ENCODE measurements at places on chromosomes 12 and 14.

GRCh38 chr12:32005496-32006125 lies 46.4 kb downstream of the RESF1 start:
- DNase-seq, result no peak

DNA sequence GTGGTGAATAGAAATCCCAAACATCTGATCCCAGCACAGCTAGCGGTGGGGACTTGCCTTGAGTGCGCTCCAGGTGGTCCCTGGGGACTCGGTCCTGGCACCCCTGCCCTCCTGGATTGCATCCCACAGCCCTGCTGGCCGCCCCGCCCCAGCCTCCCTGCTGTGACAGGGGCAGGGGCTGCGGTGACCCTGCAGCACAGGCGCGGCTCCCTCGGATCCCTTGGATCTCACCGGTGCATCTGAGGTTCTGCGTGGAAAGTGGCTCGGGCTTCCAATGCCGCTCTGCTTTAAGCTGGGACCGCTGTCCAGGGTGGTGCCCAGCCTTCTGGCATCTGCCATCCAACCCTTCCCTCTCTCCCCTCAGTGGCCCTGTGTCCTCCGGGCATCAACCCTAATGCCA lies 16.0 kb downstream of the ANKRD9 start:
- no peak for DNase-seq

DNA sequence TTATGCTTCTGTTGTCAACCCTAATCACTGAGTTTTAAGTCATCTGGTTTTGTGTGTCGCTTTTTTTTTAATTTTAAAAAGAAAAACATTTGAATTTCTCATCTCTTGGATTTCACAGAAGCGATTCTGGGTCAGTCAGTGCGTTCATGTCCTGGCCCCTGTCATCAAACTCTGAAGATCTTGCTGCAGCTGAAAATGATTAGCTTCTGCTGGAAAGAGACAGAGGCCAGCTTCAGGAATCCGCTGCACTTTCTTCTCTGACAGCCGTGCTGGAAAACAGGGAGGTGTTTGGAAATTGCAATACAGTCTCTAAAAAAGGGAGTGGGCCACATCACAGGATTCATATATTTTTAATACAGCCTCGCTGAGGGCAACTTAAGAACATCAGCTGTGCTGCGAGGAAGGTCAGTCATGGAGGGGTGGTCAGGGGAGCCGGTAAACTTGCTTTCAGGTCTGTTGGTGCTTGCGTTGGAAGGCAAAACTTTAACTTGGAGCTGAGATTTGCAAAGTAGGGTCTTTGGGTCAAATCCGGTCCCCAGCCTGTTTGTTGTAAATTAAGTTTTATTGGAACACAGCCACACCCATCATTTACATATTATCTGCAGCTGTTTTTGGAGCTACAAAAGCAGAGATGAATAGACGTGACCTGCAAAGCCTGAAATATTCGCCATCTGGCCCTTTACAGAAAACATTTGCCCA lies 190.8 kb downstream of the AACS start:
- DNase-seq, result no peak

- DNase-seq, result no peak
Observed at GRCh38 chr14:63483315-63483714, 59.9 kb downstream of the PPP2R5E start.

DNA sequence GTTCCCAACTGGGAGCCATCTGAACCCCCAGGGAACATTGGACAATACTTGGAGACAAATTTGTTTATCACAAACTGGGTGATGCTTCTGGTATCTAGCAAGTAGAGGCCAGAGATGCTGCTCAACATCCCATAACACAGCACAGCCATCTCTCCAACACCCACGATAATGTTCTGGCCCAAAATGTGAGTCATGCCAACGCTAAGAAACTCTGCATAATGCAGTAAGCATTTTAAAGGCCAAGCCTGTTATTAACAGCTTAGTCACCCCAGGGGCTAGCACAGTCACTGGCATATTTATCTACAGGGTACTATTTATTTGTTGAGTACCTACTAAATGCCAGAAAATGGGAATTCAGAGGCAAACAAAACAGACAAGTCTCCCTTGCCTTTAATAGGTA lies 873.1 kb upstream of the TMEM132C start:
- no peak for DNase-seq

GRCh38 chr14:61256826-61257468 lies 24.2 kb downstream of the TMEM30B start:
- DNase-seq, result no peak

- DNase-seq, result no peak
Observed at GRCh38 chr12:27207615-27208413, 36.3 kb upstream of the STK38L start.

- no peak for DNase-seq
Observed at GRCh38 chr12:46181465-46181864, 87.4 kb downstream of the SLC38A1 start.

DNA sequence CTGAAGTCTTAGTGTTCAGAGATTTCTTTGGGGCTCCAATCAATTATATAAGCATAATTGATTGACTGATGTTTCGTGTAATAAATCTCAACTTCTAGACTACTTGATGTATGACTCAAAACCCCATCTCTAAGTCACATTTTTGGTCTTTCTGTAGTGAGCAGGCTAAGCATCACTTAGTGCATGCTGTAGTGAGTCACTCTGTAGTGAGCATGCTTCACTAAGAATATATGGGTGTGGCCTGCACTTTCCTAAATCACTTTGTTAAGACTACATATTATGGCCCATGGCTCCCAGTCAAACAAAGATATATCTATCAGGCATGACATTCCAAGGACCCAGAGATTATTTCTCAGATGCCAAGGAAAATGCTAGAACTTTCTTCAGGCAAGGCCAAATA lies 909.4 kb upstream of the LRFN5 start:
- DNase-seq, result no peak

DNA sequence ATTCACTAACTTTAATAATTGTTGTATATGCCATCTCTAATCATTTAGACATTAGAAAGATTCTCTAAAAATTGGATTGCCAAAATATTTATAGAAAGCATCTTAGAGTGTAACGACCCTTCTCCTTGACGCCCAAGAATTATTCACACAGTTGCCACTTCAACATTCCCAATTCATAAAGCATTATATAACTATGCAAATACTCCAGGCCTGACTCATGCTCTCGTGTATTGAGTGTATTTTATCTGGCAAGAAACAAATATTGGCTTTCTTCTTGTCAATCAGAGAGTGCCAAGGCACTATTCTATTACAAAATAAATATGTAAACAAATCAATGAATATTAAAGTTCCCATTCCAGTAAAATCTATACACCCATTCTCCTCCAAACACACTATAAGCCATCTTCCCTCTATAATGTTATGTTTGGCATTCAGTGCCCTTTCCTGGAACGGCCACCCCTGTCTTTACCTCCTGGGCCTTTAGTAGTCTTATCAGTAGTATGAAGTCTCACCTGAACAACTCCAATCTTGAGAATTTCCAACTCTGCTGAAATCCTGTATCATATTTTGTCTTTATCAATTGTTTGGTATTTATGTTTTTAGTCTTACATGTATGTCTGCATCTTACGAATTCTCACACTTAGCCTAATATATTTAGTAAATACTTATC lies 182.6 kb downstream of the PIK3C2G start:
- no peak for DNase-seq

- DNase-seq, result no peak
Observed at GRCh38 chr12:14975457-14975856, 2.6 kb downstream of the PDE6H start.

DNA sequence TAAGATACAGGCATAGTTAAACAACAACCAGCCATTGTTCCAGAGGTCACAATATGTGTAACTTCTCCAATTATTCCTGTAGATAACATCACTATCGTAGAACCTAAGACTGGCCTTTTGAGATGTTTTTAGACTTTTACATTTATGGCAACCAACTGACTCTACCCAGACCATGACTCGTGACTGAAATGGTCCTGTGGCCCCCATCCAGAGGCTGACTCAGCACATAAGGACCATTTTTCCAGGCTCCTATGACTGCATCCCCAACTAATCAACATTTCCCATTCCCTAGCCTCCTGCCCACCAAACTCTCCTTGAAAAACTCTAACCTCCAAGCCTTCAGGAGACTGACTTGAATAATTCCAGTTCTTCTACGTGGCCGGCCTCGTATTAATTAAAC lies 52.6 kb upstream of the NID2 start:
- no peak for DNase-seq

DNA sequence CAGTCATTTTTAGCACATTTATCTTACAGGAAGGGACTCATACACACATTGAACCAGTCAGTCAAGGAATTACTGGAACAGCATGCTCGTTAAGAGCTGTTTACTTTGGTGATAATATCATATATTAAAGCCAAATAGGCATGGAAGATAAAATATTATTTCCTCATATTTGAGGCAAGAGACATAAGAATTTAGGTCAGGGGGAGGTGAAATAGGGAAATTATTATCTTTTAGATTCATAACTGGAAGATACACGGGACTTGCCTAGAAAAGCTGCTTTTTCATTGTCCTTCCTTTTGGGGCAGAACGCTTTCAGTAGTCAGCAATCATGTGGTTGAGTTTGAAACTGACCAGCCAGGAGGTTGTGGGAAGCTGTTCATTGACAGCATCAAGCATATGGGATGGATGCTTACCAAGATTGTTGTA lies 72.5 kb downstream of the NTN4 start:
- DNase-seq, result no peak

DNA sequence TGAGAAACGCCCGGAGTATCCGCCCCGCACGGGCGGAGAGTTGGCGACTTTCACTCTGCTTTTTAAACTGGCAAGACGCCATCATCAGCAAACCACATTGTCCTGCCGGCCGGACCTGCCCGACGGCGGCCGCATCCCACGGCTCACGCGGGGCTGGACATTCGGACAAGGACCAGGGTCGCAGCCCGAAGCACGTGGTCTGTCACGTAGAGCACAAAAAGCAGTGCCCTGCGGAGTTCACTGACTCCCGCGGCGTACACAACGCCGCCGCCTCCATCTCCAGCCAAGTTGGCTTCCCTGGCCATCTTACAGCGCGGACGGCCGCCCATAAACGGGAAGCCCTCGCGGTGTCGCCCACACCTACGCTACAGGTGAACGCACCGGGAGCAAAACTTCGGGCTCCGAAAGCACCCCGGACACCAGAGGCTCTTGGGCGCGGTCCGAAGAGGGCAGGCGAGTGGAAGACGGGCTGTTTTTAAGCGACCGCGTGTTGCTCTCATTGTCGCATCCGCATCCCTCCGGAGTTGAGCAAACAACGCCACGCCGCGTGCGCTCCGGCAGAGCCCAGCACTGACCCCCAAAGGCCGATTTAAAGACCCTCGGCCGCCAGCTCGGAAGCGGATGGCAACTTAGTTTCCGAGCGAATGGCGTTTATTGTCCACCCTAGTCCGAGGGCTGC lies 966 bp downstream of the SINHCAF start:
- peak; percentile 75 for DNase-seq

- no peak for DNase-seq
Observed at GRCh38 chr14:81068176-81068782, 112.9 kb downstream of the TSHR start.

- DNase-seq, result no peak
Observed at GRCh38 chr14:36750244-36750643, 88.6 kb downstream of the PAX9 start.

GRCh38 chr14:87282266-87282665 lies 710.7 kb downstream of the GALC start:
- DNase-seq, result no peak

GRCh38 chr12:90859591-90859990 lies 95.4 kb downstream of the CCER1 start:
- DNase-seq, result no peak

DNA sequence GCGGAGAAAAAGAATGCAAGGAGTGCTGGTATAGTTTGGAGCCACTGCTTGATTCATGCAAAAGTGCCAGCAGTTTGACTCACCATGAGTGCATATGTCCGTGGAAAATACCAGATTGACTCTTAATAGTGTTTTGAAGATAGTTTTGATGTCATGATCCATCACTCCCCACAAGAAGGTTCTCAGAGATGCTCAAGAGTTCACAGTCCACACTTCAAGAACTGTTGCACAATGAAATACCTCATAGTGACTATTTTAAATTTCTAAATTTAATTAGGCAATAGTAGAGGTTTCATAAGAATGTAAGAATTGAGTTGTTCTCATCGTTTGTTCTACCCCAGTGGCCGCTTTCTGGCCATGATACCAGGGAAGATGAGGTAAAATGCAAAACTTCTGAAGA lies 286.6 kb upstream of the RGS6 start:
- DNase-seq, result no peak

DNA sequence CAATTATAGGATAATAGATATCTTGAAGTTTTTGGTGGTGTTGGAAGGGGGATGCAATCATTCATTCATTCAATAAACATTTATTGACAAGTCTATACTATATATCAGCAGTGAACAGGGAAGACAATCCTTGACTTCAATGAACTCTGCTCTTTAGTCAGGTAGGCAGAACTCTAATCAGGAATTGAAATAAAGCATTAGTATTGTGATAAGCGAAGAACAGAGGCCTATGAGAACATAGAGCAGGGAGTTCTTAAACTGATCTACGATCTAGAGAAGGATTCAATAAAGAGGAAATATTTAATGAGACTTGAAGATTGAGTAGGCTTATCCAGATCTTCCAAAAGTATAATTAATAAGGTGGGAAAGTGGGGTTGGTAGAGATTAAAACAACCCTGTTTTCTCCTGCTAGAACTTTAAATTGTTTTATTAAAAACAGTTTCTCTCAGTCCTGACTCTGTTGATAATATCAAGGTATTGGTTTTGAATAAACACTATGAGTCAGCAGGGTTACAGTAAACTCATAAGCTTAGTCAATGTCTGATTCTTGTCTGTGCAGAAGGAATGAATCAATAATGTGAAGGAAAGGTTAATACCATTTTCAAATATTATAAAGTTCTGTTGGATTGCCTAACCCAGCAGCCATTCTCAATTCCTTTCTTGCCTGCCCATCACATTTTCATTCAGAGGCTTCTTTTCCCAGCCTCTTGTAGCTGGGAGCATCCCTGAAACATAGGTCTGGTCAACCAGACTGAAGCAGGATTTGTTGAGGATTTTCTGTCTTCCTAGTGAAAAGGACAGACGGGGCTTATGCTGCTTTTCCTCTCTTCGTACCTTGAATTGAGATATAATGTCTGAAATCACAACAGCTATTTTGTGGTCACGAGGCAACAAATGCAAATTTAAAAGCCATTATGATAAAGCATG lies 38.9 kb upstream of the KTN1 start:
- no peak for DNase-seq

GRCh38 chr12:80189241-80189640 lies 89.9 kb downstream of the OTOGL start:
- DNase-seq, result no peak

DNA sequence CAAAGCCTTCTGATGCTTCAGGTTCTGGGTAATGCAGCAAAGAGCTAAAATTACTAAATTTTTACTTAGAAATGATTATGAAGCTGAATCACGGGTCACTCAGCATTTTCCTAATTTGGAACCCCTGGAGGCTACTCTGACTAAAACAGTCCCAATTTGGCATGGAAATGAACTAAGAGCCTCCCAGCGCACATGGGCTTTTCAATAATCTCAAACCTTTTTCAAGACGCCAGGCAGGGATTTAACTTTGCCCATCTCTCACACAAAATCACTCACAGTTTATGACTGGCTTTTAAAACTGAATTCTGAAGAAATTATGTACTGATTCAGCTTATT lies 68.3 kb downstream of the LLPH start:
- no peak for DNase-seq

- no peak for DNase-seq
Observed at GRCh38 chr12:106308611-106309010, 6.1 kb downstream of the TCP11L2 start.

All from stimulated activated naive CD4-positive, alpha-beta T cell (primary cell).